ENCODE measurements at places on chromosomes 5 and 9. TPM values are rescaled to one million over a fixed set of nuclear protein-coding genes. Genes with fewer than 3 reads are reported as not detected.

Gene IL4
- total RNA-seq = not detected

Gene SLC6A18
- total RNA-seq = not detected

Gene ARID3C
- 0.18 TPM for total RNA-seq

Gene RORB
- total RNA-seq = not detected

Measured in A549 treated with CpdA at 1 μM for 4 hours (cell line).